Adrenal gland (tissue), 19 donors: ENCODE measurements at places on chromosomes 13 and 19.
A peak's percentile ranks its signal among the peaks of the same experiment; 100 is the strongest.

- no peak for DNase-seq
Measured at GRCh38 chr13:39554371-39554770, 48.6 kb downstream of the LHFPL6 start.

DNA sequence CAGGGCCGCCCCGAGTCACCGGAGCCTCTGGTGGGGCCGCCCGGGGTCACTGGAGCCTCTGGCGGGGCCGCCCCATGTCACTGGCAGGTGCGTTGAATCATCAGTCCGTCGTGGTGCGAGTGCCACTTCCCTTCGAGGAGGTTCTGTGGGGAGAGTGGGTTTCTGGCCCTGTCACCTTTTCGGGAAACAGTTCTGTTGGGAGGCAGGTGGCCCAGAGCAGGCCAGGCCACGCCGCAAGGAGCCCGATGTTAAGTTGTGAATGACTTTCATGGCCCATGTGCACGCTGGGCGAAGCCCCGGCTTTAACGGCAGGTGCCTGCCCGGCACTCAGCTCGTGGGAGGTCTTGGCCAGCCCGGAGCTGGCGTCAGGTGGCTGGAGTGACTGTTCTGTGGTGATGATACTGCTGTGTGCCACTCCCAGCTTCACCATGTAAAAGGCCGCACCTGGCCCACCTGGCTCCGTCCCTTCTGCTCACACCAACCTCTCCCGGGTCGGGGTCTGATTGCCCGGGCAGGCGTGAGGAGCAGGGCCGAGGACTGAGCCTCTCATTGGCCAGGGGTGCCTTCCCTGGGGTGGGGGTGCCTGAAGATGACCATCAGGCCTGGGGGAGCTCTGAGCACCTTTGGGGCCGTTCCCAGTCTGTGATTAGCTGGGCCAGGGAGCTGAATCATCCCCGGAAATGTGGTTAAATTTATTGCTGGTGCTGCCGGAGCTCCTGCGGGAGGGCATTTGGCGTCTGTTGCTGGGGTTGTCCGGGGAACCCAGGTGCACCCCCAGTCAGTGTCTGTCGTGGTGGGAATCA lies 29.2 kb downstream of the CSNK1G2 start:
- no peak for DNase-seq

DNA sequence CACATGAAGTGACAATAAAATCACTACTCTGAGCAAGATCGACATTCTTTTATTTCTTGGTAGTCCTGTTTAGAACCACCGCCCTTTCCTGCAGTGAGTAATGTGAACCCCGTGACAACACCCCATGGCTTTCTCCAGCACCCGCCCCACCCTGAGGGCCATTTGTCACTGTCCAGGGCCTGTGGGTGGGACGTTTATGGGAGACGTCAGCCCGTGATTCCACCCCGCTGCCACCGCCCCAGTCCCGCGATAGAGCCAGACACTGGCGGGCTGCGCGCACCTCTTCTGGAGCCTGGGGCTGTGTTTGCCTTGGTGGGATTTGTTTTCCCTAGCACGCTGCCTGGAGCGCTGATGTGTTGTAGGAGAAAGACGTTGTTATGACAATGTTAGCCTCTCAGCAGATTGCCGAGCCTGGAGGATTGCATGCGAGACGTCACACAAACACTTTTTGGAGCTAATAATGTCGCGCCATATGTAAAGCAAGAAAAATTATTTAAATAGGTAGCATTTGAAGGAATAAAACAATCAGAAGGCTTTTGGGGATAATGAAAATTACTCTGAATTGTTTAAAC lies 263.7 kb downstream of the TEX29 start:
- DNase-seq: no peak

DNA sequence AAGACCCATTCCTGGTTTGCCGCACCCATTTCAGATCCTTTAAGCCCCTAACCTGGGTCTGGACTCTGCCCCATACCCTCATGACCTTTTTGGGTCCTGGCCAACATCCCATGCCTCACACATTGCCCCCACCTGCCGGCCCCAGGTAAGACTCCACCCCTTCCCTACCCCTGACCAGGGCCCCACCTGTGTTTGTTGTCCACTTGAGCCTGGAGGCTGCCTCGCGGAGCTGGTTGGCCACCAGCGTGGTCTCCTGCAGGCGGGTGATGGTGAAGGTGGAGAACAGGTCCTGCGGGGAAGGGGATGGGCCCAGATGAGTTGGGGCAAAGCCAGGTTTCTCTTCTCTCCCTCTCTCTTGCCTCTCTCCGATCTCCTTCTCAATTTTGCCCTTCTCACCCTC lies 19.5 kb downstream of the MAN2B1 start:
- no peak for DNase-seq

- DNase-seq: peak; percentile 72
Measured at GRCh38 chr13:30142486-30143211, 164.7 kb downstream of the KATNAL1 start.

DNA sequence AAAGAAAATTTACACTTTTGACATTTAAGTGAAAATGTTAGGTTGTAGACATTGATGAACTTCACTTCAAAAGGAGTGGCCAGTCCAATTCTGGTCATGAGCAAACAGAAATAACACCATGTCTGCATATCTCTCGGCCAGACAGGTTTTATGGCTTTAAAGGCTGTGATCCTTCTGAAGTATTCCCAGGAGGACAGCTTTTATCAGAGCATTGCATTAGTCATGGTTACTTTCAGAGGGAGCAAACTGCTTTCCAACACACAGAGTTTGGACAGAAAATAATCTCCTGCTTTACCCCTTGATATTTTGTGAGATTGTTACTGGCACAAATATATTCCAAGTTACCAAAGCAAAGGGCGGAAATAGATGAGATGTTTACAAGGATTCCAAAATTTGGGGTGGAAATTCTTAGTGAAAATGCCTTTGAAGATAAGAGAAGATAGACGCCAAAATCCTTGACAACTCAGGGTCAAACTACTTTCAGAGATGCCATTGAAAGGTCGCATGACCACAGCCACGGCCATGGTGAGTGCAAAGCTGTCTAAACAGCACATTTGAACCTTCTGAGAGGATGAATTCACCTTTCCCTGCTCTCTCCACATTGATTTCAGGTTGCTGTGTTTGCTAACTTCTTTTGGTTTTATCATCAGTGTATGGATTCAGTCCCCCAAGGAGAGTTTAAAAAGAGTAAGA lies 584.5 kb upstream of the SGCG start:
- DNase-seq: peak; percentile 77
